Myocyte (in vitro differentiated cells): ENCODE measurements at places on chromosomes 1 and 21. TPM values are rescaled to one million over a fixed set of nuclear protein-coding genes. Genes with fewer than 3 reads are reported as not detected.

The LPGAT1 gene
- total RNA-seq: 32.7 and 46.3 TPM in 2 replicates

The NEGR1 gene
- total RNA-seq: 10.8 and 13.4 TPM in 2 replicates

The USH2A gene
- total RNA-seq: 0.08 and 0.21 TPM in 2 replicates

The TSNAX gene
- total RNA-seq: 37.5 and 41.0 TPM in 2 replicates

The FAM3B gene
- total RNA-seq: not detected in 2 replicates

GRCh38 chr1:4207183-4207582, 307.1 kb upstream of the C1orf174 start:
- DNase-seq: no peak

- DNase-seq: peak; percentile 60
Observed at GRCh38 chr21:43369124-43369523, 57.8 kb downstream of the SIK1 start.

DNA sequence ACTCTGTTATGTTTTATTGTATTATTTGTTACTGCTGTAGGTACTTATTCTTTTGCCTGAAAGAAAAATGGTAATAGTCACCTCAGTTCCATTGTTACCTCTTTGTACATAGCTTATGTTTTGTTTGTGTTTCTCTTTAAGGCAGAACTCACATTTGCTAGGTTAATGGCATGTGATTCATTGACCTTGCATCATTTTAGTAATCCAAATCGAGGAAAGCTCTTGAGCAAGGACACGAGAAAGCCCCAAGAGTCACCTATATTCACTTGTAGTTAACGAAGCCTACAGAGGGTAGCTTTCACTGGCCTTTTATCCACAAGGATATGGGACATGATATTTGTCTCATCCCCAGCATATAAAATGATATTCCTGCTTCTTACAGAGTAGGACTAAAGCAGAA, 1765.2 kb downstream of the NCAM2 start:
- no peak for DNase-seq

DNA sequence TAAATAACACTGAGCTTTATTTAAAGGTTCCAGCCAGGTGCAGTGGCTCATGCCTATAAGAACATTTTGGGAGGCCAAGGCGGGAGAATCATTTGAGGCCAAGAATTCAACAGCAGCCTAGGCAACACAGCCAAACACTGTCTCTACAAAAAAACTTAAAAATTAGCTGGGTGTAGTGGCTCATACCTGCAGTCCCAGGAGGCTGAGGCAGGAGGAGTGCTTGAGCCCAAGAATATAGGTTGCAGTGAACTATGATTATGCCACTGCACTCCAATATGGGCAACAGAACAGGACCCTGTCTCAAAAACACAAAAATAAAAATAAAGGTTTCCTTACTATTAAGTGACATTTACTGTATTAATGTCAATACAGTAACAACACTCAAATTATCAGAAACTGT, 2.1 kb downstream of the TAF12 start:
- no peak for DNase-seq

DNA sequence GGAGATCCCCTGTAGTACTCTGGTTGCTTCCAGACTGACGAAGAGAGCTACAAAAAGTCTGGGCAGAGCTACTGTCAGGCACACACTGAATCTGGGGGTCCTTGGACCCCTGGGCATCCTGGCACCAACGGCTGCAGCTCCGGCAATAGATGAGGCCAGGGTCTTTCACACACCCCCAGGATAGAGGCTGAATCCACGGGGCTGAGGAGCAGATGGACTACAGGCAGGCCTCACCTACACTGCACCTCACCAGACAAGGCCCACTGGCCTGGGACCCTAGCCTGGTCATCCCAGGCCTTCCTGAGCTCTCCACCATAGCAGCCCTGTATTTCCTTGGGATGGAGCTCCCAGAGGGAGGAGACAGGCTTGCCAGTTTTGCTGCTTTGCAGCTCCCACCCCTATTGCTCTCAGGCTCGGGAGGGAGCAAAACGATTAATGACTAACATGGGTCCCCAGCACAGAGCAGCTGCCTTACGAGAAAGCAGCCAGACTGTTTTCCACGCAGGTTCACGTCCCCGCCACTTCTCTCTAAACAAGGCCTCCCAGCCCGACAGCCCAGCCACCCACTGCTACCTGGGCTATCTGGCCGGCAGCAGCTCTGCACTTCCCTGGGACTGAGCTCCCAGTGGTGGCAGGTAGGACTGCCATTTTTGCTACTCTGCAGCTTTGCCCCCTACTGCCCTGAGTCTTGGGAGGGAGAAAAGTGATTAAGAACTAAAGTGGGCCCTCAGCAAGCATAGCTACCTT, 1022.5 kb upstream of the ADGRL2 start:
- DNase-seq: no peak

DNA sequence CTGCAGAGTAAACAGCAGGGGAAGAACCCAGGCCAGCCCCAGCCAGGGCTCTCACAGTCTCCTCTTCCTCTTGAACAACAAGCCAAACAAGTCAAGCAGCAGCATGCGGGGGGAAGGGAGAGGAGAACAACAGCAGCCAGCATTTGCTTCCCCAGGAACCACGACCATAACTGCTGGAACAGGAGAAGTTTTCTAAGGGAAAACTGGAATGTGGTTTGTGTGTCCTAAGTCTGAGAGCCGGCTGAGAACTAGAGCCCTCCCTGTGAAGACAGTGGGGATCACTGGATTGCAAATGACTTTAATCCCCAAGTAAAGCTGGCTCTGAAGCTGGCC, 48.2 kb downstream of the COQ8A start:
- no peak for DNase-seq

GRCh38 chr21:41227357-41228005, 59.5 kb downstream of the BACE2 start:
- peak; percentile 46 for DNase-seq

GRCh38 chr1:106675558-106675957, 380.9 kb upstream of the PRMT6 start:
- DNase-seq: no peak

DNA sequence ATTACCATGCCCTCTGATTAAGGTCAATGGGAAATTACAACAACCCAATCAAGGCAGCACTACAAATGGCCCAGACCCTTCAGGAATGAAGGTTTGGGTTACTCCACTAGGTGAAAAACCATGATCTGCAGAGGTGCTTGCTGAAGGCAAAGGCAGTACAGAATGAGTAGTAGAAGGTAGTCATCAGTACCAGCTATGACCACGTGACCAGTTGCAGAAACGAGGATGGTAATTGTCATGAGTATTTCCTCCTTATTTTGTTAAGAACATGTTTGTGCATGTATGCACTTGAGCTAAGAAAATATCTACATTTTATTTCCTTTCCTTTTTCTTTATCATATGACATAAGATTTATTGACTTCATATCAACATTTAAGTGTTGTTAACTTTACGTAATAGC, 607.1 kb downstream of the KCNT2 start:
- no peak for DNase-seq

DNA sequence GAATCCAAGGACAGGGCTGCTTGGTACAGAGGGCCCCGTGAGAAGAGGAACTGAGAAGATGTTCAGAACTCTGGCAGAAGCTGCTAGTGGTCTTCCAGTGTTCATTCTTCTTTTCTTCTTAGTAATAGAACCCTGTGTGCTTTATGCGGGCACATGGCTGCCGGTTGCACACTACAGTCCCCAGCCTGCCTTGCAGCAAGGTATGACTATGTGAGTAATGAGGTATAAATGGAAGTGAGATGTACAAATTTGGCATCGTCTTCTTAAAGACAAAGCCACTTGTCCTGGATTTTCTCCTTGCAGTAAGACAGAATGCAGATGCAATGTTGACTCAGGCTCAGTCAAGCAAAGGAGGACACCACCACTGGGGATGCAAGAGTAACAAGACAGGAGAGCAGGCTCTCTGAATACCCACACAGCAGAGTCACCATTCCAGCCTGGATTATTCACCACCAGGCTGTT, 15.0 kb upstream of the ATP1B1 start:
- no peak for DNase-seq

GRCh38 chr21:27693376-27693775, 726.5 kb upstream of the ADAMTS5 start:
- DNase-seq: peak; percentile 69
